Hematopoietic multipotent progenitor cell treated with erythropoietin and hydrocortisone succinate and interleukin-3 and kit ligand, for 17 days (in vitro differentiated cells): ENCODE measurements at places on chromosomes 2 and 18.
A peak's percentile ranks its signal among the peaks of the same experiment; 100 is the strongest.

DNA sequence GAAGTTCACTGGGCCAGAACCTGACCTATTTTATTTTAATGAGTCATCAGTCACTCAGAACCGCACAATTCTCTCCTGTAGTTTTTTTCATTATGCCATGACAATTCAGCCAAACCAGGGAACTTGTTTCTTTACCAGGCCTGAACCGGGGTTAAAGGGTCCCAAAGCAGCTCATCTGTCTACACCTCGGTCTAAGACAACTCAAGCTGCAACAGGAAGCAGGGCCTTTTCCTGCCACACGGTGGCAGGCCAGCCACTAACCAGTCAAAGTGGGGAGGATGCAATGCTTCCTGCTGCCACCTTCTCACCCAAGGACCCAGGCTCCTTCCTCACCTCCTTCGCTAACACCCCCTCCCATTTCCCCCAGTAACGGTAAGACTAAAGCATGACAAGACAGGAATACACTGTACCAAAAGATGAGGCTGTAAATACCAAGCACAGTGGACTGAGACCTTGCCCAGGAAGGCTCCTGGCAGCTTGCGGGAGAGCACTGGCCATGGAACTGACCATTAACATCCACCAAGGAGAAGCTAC lies 56.7 kb upstream of the ACKR3 start:
- DNase-seq, result no peak

DNA sequence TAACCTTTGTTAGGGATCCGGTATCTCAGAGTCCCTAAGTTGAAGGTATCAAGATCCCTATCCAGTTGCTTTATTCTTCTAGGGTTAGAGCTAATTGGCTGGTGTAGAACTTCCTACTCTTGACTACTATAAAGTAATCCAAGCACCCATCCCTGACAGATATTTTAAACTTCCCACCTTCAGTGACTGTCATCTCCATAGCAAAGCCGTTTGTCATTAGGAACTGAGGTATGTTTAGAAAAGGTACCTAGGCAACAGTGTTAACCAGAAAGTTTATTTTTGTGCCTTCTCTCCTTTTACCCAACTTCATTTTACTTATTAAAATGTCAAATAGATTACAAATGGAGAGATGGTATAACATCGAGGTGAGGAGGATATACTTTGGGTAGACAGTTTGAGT lies 4.5 kb downstream of the FAM117B start:
- DNase-seq, result no peak

DNA sequence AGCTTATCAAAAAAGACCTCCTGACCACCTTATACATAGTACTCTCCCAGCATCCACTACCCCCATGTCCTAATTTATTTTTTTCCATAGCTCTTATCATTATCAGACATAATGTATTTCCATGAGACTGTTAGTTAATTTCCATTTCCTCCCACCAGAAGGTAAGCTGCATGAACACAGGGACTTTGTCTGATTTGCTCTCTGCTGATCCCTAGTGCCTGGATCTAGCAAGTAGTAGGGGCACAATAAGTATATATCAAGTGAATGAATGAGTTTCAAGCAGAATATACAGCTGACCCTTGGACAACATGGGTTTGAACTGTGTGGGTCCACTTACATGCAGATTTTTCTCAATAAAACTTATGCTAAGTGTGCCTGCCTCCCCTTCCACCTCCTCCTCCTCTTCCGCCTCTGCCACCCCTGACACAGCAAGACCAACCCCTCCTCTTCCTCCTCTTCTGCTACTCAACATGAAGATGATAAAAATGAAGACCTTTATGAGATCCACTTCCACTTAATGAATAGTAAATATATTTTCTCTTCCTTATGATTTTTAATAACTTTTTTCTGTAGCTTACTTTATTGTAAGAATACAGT lies 53.8 kb downstream of the CTAGE1 start:
- no peak for DNase-seq

DNA sequence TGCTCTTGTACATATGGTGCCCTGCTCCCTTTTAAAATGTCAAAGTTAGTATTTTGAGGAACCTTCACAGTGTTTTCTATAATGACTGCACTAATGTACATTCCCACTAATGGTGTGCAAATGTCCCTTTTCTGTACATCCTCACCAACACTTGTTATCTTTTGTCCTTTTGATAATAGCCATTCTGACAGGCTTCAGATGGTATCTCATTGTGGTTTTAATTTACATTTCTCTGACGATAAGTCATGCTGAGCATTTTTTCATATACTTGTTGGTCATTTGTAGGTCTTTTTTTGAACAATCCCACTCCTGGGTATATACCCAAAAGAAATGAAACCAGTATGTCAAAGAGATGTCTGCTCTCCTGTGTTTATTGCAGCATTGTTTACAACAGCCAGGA lies 268.3 kb downstream of the FBXO15 start:
- DNase-seq, result no peak

DNA sequence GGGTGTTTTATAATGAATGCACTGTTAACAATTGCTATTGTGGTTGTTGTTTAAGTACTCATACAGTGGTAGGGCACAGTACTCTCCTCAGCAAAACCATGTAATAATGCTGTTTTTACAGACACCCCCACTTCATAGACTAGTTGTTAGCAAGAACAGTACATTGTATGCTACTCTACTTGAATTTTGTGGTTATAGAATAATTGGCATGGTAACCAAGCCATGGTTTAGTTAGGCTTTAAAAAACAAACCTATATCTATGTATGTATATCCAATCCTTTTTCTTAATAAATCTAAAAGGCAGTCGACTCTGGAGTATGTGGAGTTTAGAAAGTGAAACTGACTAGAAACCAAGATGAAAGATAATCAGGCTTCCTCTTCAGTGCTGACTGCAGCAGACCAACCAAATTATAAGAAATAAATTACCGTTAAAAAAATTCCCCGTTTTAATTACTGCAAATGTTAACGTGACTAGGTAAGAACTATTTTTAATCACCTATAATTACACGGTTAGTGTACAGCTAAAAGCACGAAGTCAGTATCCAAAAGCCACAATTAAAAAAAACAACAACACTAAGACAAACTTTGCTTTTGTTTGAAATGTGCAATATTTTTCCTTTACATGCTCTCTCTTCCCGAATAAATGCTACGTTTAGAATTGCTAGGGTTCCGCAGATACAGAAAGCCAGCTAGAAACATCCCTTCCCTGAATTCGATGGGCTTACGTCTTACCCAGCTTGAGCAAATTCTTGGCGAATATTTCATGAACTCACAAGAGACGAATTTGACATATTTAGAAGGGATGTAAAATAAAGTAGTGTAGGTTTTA lies 113.3 kb upstream of the SERTAD2 start:
- DNase-seq, result peak; percentile 66

DNA sequence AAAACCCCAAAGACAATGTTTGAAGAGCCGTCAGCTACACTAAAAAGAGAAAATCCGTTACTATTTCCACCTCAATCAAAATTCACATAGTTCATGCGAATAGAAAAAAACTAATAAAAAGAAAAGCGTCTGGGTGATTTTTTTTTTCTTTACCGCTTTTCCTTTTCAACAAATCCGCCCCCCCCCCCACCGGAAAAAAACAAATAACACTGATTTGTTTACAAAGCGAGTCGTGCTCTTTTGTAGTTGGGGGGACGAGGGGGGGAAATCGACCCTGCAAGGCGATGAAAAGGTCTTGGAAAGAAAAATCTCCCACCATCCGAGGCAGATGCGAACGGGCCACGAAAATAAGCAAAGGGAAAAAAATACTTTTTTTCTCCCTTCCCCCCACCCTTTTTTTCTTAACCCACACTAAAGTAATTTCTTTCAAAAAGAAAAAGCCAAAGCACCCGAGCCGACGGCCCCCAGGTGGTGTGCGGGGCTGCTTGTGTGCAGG lies 638 bp downstream of the ZNF521 start:
- no peak for DNase-seq

DNA sequence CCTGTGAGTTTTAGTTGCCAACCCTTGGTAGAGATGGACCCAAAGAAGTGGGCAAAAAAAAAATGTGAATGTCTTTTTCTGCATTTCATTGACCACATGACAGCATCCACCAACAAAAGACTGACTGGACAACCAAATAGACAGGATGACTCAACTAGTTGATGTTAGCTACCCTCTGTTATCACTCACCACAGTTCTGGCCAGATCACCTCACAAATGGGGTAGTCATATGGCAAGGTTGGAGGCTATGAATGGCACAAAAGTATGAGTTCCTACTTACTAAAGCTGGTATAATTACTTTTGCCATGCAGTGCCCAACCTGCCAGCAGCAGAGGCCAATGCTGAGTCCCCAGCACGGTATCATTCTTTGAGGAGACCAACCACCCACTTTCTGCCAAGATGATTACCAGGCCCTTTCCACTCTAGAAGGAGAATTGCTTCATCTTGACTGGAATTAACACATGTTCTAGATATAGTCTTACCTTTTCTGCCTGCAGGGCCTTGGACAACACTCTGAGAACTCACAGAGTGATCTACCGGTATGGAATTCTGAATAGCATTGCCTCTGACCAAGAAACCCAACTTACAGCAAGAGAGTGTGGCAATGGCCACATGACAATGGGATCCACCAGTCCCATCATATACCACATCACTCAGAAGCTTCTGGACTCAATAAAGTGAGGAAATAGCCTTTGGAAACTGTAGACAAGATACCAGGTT lies 20.1 kb upstream of the TCF7L1 start:
- no peak for DNase-seq

DNA sequence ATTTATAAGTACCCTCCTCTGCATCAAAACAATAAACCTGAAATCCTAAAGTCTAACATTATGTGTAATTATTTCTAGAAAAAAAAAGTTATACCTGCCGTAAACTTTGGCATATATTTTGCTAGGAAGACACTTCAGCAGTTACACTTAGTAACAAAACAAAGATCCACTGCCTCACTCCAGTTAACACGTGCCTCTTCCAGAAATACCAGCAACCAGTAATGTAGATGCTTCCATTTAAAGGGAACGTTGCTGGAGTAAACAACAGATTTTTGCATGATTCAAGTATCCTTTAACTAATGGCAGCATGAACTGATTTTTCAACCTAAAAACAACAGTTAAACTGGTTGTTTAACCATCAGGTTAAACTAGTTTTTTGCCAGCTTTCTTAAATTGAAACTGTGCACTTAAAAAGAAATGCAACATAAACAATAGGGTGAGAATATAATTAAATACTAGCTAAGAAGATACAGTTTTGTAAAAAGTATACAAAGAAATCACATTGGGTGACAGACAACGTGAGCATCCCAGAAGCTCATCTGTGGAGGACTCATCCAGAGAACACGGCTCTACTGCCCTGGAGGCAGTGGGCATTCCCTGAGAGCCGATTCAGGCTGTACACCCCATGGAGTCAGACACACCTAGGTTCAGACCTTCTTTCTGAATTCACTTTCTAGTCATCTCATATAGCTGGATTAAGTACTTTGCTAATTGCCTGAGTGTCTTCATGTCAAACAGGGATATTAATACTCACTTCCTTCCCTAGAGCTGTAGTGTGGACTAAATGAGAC lies 22.3 kb downstream of the MGAT4A start:
- no peak for DNase-seq

- DNase-seq, result no peak
These were observed 398.9 kb downstream of the RND3 start for GRCh38 chr2:150088538-150088937.

DNA sequence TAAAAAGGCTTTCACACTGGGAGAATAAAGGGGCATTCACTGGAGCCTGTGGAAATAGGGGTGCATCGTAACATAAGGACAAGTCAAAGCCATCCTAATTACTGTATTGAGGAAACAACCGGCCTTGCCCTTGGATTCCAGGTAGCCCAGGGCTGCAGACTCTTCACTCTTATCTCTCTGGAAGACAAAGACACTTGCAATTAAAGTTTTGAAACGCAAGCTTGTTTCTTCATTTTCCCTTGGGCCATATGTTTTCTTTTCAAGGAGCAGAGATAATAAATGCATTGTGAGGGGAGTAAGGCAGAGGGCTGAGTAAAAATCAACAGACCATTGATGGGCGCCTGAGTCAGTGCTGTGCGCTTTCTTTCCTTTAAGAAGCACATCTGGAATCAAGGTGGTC lies 11.5 kb downstream of the TNFRSF11A start:
- no peak for DNase-seq

DNA sequence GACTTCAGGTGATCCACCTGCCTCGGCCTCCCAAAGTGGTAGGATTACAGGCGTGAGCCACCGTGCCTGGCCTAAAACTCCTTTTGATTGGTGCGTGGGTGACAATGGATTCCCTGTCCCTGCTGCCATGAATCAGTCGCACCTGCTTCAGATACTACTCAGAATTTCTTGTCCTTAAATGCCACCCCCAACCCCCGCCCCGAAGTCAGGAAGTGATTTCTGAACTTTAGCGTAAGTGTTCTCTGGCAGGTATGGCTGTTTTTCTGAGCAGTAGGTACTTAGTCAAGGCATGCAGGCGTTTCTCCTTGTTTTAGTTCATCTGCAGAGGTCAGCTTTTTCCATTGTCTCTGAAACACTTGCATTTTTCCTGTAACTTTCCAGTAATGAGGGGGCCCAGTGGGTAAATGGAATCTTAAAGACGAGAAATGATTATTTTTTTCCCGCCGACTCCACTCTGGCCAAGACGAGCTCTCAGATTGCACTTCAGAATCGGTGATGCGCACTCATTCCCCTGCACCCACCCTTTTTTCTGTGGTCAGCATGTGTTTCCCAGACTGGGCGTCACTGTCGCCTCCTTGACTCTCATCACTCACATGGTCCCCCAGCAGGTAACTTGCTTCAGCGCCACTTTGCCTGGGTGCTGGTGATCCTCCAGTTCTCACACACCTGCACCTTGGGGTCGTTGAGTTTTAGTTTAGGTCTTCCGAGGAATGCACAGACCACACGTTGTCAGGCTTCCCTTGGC lies 179.7 kb downstream of the GBX2 start:
- DNase-seq, result no peak

DNA sequence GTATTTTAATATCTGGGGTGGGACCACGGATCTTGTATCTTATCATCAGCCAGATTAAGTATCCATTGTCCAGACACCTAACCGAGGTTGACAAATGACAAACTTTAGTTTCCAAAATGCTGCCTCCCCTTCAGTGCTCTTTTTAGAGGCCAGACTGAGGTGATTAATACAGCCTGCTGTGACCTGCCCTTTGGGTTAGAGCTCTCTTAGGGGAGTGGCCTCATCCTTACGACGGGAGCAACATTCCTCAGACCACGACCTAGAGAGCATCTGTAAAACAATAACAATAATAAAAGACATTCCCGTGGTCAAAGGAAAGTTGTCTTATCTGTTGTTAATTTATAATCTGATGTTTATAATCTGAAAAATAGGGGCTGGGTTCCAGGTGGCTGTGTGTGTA lies 405.3 kb downstream of the LPIN1 start:
- DNase-seq, result no peak

GRCh38 chr2:97769711-97770110 lies 56.3 kb downstream of the ZAP70 start:
- no peak for DNase-seq
